Activated naive CD4-positive, alpha-beta T cell treated with anti-CD3 and anti-CD28 coated beads, Interleukin-2, amount 10 ng/mL, durations not matched to agents 7 days and 5 days (primary cell): ENCODE measurements at places on chromosomes 2 and 18.

GRCh38 chr2:237147317-237147716 is 61.6 kb downstream of the COPS8 start:
- DNase-seq, result no peak

DNA sequence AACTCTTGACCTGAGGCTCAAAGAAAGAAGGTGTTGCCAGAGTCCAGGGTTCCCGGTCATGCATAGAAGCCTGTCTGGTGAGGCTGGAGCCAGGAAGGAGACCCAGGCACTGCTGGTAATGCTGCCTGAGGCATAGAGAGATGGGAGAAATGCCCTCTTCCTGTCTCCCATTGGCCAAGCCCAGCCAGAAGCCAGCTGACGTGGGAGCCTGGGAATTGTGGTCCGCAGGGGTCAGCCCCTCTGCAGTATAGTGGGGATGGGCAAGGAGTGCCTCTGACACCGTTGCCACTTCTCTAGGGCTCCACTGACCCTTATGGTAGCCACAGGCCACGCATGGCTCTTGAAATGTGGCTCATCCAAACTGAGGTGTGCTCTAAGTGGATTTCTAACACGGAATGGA is 95.7 kb downstream of the CTIF start:
- no peak for DNase-seq

- DNase-seq, result no peak
These were observed 146.3 kb upstream of the LMAN1 start for GRCh38 chr18:59505356-59505755.

DNA sequence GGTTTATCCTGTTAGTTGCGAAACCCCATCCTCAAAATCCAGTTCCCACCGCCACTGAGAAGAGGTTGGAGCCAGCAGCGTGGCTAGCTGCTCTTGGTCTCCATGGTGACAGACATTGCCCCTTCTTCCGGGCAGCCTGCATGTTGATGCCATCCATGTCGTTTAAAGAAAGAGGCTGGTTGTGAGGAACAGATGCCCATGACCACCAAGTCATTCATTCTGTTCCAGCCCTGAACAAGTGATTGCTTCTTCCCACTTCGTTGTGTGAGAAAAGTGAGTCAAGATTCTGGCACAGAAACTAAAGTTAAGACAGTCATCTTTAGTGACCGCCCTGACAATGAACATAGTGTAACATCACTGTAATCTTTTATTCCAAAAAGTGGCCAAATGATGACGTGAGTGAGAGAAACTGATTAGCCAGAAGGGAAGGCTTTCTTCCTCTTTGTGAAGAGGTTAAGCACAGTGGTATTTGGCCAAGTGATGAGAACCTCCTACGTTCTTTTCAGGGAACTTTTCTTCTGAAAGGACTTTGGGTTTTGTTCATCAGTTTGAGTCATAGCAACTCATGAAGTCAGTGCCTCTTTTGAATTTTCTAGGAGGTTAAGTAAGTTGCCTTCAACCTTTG is 272.5 kb downstream of the GALR1 start:
- no peak for DNase-seq

DNA sequence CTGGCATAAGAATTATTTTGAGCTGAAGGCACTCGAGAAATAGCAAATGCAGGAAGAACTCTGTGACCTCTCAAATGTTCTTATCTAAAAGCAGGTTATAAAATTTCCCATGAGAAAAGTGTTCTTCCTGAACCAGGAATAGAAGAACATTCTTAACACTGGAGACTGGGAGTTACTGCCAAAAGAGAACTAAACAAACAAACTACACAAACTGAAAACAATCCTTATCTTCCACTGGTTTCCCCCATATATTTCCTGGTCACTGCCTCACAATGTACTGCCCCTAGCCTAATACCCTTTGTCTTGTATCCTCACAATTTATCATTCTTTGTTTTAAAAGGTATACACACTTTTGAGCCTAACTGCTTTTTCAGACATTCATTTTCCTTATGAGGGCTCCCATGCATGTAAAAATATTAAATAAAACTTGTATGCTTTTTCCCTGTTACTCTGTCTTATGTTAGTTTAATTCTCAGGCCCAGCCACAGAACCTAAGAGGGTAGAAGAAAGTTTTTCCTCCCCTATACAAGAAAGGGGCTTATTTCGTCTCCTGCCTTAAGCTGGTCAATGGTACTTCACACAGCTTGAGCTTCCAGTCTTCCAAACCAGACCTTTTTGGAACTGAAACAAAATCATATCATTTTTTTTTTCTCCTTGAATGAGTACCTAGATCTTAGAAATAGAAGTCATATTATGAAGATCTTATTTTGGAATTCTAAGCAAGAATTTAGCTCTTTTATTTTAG is 110.6 kb downstream of the MSTN start:
- DNase-seq, result no peak

GRCh38 chr2:161161074-161161706 is 962 bp downstream of the TANK start:
- DNase-seq, result no peak

DNA sequence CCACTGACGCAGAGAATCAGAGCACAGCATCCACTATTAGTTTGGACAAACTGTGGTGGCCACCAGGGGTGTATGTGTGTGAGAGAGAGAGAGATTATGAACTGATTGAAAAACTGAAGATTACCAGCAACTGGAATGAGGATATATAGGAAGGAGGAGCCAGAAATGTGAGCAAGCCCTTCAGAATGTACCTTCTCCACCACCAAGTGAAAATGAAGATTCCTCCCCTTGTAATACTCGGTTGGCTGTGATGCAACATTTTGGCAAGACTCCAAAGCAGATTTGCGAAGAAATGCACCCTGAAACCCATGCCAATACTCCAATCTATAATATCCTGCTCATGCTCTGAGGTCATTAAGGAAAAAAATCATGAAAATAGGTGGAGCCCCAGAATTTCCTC is 121.2 kb upstream of the SLC35G4 start:
- no peak for DNase-seq

DNA sequence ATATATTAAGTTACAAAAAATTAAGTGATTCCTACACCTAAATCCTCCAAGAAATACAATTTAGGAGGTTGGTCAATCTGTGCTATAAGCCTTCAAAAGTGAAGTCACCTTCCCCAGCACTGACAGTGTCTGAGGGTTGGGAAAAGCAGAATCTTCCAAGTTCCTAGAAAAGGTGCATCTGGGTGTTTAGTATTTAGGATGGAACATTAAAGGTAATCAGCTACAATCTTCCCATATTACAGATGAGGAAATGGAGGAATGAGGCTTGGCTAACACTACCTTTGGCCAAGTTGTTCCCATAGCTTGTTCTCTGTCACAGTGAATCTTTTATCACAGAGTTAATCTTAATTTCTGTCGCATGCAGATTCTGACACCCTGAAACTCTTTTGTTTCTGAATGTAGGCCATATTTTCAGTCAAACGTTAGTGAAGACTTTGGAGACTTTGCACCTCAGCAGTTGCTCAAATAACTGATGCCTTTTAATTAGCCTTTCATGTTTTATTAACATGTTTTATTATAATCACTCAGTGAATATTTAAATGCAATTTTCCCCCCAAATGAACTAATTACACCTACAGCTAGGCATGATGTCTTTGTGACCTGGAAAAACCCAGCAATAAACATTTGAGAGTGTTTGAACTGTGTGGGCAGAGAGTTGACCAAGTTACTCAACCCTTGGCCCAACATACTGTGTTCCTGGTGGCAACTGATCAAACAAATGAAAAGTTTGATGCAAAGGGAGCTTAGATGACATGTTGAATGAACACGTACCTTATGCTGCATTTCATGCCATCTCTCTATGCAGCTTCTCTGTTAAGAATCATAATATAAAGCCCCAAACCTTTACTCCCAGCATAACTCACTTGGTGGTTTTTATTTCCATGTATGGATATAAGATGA is 17.6 kb downstream of the FN1 start:
- DNase-seq, result no peak

- no peak for DNase-seq
These were observed 30.0 kb upstream of the KLHL14 start for GRCh38 chr18:32802591-32803451.

GRCh38 chr18:54257015-54257414 is 12.3 kb upstream of the POLI start:
- DNase-seq, result no peak

DNA sequence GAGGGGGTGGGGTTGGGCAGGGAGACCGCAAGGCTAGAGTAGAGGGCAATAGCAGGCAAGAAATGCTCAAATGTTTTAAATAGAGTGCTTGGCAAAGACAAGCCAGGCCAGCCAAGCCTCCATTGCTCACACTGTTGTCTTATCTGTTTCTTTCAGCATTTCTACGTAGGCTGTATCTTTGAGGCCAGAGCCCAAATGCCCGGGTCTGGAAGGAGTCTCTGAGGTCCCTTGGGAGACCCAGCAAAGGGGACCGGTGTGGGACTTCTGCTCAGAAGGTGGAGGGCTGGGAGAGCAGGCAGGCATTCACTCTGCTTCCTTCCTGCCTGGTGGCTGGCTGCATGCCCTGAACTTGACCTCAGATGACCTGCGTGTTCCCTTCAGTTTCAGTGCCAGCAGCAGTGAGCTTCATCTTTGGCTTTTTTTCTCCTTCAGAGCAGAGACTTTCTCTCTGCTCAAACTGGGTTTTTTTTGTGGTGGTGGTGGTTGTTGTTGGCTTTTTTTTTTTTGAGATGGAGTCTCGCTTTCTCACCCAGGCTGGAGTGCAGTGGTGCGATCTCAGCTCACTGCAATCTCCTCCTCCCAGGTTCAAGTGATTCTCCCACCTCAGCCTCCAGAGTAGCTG is 13.7 kb upstream of the TET3 start:
- peak; percentile 77 for DNase-seq

DNA sequence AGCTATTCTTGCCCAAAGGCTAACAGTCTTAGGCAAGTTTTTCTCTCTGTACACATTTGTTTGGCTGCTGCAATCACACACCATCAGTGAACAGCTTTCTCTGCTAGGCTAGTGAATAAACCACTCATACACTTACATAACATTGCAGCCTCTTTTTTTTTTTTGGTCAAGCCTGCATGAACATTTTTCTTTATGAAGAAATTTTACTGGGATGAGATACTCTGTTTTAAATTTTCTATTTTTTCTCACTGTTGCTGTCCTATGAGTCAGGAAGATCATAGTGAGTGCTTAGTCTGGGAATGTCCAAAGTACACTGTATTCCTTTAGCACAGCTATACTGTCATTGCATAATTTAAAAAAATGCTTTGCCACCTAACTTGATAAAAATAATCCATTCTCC is 58.5 kb downstream of the ROCK1 start:
- no peak for DNase-seq

DNA sequence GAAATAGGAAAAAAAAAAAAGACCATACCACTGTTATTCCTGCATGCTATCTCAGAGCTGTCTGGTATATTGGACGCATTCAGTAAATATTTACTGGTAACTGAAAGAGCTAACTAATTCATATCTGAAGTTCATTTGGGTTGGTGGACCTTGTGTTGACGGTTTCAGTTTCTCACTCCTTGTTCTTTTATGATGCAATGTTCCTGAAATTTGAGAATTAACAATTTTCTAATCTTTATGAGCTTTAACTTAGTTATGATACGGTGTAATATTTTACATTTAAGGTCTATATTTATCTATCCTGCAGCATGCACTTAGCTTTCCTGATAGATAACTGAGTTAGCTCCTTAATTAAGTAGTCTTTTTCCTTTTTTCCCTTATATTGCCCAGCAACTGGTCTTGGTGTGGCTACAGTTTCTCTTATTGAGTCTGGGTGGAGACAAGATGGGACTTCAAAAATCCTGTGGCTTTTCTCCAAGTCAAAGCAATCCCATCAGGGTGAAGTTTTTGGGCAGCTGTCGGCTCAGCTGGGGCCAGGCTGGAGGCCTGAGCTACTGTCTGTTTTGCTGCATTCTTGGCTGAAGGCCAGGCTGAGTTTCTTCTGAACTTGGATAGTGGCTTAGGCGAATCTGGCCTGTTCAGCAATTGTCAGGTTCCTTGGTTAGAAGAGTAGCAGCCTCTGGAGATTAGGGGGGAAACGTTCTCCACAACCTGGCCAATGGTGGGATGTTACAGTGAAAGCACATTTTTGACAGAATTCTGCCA is 78.4 kb upstream of the MEX3C start:
- no peak for DNase-seq

GRCh38 chr2:156476850-156477206 is 40.6 kb downstream of the GPD2 start:
- no peak for DNase-seq

DNA sequence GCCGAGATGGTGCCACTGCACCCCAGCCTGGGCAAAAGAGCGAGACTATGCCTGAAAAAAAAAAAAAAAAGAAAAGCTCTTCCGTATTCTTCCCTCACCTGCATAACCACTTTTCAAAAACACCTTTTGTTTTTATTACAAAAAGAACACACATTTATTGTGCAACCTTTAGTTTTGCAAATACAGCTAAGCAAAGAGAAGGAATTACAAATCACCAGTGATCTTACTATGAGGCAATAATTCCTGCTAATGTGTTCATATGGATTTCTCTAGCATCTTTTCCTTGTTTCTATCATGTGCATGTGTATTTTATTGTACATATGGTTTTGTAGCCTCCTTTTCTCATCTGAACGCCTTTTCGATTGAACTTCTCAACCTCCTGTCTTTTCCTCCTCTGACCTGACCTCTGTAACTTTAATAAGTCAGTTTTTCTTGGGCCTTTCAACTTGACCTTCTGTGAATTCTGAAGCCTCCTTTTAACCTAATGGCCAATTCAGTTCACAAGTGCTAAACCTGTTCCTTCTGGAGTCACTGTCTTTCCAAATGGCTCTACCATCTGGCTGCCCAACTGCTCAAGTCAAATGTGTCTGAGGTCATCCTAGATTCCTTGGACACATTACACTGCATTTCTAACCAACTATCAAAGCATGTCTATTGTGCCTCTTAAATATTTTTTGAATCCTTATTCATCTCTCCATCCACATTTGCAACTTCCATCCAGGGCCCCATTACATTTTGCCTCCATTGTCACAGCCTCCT is 59.1 kb upstream of the DAPL1 start:
- DNase-seq, result no peak

DNA sequence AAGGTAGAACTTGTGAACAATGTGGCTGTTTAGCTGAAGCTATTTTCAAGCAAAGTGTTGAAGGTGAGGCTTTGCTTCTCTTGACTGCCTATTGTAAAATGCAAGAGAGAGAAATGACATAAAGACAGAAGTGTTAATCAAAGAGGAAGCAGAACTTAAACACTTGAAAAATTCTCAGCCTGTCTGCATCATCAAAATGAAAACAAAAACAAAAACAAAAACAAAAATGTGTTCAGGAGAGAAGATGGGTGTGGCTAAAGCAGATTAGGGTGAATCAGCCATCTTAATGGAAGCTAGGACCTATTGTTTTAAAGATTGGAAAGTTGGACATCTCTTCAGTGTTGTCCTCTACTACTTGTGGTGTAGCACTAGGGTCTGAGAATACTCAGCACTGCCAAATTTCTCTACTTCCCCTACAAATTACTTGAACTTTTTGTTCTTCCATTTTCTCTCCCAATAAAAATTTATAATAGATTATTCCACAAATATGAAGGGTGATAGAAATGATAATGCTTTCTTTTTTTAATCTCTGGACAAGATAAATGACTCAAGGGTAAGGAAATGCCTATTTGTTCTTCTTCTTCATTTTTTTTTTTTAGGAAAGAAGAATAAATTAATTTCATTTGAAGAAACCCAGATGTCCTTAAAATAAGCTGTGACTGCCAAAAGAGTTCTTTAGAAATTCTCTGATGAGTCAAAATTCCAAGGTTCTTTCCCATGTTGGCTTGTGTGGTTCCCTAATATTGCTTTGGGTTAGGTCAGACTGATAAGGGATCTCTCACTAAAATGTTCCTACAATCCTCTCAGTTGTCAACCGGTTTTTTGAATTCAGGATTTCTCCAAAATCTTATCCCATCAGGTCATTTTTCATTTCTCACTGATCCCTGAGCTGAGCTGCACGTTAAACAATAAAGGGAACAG is 571.2 kb upstream of the ZEB2 start:
- DNase-seq, result no peak

GRCh38 chr2:155404433-155405002 is 706.0 kb downstream of the KCNJ3 start:
- DNase-seq, result no peak

- DNase-seq, result no peak
These were observed 83.6 kb downstream of the VRK2 start for GRCh38 chr2:58130238-58130637.
